GM18507 (cell line): ENCODE measurements at places on chromosomes 11 and 22.

- no peak for DNase-seq
These were observed 39.6 kb downstream of the CSNK2A3 start for GRCh38 chr11:11313426-11313825.

DNA sequence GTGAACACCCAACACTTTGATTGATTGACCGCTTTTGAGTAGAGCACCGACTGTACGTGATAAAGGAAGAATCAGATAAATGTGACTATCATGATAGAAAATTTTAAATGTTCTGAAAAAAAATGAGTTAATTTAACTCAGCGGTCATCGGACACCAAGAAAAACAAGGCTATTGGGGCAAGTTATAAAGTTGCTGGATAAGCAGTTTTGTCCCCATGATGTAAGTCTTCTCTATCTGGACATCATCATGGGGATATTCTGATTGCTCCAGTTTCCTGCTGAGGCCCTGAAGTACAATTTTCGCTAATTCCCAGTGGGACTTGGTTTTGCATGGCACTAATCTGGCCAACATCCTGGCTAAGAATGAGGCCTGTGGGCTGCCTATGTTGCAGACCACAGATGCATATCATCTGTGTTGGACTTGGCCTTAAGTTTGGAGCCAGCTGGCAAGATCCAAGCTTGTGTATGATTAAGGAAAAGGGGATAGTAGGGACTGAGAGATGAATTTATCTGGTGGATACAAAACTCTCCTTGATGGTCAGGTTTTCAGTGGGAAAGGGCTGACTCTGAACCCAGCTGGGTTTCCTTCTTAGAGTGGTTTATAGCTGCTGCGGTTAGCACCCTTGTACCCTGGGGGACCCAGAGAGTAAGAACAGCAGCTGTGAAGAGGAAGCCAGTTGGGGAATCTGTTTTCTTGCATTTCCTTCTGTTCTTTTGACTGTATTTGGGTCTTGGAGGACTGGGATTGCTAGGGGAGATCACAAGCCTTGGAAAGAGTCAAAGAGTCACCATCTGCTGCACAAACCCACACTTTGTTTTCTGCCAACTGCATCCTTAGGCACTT, 118.3 kb downstream of the SEZ6L start:
- no peak for DNase-seq

- no peak for DNase-seq
These were observed 62.5 kb downstream of the TIMP3 start for GRCh38 chr22:32864041-32864440.

- DNase-seq: no peak
These were observed 23.5 kb upstream of the P2RY2 start for GRCh38 chr11:73194593-73194992.

DNA sequence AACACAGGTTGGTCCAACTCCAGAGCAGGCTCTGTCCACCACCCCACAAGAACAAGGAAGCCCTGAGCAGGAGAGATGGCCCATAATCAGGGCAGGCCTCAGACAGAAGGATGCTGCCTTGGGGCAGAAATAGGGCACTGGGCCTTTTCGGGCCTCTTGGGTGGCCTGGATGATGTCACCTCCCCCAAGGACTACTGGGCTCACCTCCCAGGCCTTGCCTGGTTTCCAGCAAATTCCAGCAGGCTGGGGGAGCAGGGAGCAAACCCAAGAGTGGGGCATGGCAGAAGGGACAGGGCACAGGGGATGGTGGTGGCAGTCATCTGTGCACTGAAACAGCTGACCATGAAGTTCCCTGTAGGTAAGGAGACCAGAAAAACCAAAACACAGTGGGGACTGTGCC, 5.3 kb upstream of the NAA40 start:
- DNase-seq: no peak

DNA sequence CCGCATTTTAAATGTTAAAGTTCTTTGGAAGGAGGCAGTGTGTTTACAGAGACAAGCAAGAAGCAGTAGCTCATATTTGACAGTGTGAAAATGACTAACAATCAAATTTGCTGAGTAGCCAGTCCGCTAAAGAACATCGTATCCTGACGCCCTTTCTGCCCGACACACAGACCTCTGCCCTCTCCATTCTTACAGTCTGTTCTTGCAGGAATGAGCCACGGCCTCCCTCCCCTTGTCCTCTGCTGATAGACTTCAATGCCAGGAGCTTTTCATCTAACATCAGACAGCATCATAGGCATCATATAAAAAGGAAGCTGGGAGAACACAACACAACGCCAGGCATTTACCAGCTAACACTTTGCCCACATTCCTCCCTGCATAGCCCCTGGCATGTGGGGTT, 486.0 kb downstream of the OPCML start:
- DNase-seq: no peak

- DNase-seq: no peak
These were observed 431 bp downstream of the KMT2A start for GRCh38 chr11:118436639-118437207.

DNA sequence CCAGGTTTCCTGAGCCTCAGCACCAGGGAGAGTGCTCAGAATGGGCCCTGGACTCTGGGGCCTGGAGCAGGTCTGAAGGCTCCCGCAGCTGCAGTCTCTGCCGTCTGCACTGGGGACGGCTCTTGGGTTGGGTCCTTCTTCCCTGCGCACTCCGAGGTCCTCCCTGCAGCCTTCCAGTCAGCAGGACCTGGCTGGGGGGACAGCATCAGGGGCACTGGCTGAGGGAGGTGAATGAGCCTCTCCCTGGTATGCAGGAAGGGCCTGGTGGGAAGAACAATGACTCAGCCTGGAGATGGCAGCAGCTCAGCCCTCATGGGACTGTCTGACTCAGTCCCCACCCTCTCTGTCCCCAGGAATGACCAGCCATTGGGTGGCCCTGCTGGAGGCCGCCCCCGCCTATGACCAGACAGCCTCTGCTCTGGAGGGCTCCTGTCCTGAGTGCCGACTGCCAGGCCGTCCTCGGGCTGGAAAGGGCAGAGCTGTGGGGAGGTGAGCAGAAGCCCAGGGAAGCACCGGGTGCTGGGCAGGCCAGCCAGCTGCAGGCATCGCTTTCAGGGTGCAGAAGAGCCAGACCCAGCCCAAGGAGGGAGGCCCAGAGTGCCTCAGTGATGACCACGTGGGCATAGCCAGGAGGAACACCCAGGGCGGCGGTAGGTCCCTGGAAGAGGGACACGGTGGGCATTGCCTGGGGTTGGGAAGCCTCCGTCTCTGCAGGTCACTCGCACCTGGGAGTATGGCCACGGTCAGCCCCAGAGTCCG, 455.0 kb downstream of the BRD1 start:
- DNase-seq: no peak

- no peak for DNase-seq
These were observed 27.7 kb upstream of the MUC5B start for GRCh38 chr11:1194977-1195681.

DNA sequence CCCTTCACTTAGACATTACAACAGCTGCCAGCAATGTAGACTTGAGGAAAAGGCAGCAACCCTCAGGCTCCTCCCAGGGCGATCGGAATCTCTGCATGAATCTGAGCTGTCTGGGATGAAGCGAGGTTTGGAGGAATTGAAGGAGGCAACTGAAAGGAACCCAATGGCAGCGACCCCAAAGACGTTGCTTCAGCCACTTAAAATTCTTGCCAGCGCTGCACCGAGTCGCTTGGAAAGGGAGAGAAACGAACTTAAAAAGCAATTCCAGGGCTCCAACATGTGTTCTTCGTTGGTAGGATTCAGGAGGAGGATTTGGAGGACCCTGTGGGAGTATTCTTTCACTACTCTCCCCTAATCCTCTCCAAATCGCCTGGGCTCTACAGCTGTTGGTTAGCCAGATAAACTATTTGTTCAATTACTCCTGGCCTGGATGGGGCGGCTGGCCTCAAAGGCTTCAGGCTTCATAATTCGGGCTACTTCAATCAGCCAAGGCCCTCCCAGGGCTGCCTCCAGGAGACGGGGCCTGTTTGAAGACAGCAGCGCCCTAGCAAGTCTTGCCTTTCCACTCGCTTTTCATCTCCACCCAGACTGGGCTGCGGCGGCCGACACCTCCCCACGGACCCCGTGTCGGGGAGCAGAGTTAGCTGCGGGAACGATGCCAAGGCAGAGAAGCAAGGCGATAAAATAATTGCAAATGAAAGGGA, 72.4 kb upstream of the TMEM45B start:
- no peak for DNase-seq

GRCh38 chr22:30275625-30276024, 9.0 kb upstream of the OSM start:
- no peak for DNase-seq

- DNase-seq: no peak
These were observed 7.0 kb upstream of the MSANTD2 start for GRCh38 chr11:124807201-124807600.

GRCh38 chr22:29211066-29211465, 5.4 kb downstream of the EMID1 start:
- no peak for DNase-seq

DNA sequence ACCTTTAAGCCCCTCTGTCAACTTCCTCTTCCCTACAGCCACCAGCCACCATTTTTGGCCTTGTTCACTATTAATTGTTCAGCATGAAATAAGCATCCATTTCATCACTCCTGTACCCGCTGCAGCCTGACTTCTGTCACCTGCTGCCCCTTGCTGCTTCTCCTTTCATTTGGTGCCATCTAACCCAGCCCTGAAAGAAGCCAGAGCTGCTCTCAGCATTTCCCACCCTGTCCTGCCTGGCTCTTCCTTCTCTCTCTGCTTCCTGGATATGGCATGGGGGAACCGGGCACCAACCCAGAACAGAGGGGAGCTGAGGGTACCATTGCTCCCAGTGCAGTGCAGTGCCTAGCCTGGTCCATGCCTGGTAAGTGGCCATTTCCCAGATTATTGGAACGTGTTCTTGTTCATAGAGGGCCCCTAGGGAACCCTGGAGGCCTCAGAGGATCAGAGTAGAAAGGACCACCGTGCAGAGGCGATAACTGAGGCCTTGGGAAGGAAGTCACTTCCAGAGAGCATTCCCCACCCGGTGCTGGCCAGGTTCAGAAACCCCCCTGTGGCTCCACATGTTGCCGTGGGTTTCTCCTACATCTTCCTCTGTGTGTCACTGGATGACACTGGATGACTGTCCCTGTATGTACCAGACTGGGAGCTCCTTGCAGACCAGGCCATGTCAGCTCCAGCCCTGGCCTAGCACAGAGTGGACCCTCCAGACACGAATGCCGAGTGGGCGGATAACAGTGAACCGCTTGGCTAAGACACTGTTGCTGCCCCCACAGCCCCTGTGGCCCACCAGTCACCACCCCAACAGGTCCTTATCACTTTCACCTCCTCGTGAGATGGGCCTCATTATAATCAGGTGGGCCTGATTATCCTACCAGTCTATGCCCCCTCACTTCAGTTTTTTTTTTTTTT, 4.7 kb downstream of the YDJC start:
- DNase-seq: no peak

DNA sequence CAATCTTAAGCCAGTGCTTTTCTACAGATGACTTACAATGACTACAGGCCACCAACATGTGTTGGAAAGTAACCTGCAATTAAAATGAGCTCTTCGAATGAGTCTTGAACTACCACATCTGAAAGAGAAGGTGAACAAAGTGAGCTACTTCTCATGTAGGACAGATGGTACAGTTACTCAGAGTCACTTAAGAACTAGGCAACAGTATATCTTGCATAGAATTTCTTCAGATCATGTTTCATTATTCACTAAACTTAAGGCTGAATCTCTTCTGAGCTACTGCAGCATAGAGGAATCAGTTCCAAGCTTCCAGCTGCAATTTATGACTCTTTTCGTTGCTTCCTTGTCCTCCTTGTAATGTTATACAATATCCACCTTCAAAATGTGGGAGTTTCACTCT, 270.9 kb downstream of the TTC28 start:
- DNase-seq: no peak

- DNase-seq: no peak
These were observed 61.1 kb downstream of the QSER1 start for GRCh38 chr11:32953700-32954099.

GRCh38 chr11:106950067-106950491, 68.2 kb downstream of the GUCY1A2 start:
- DNase-seq: no peak

GRCh38 chr22:40792451-40792850, 26.7 kb downstream of the SLC25A17 start:
- no peak for DNase-seq

DNA sequence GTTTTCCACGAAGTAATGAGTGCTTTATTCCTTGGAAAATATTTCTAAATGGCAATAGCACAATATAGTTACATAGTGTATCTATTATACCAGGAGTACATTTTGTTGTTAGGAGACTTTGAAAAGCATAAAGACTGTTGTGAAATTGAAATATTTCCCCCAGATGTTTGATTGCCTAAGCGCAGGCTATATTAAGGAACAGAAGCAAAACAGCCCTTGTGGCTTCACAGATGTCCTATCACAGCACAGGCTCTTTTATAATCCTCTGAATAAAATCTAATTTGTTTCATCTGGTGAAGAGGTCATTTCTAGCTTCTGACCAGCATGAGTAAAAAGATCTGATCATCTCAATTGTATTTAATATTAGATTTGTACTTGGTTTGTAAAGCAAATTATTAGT, 48.2 kb downstream of the BSX start:
- DNase-seq: no peak

DNA sequence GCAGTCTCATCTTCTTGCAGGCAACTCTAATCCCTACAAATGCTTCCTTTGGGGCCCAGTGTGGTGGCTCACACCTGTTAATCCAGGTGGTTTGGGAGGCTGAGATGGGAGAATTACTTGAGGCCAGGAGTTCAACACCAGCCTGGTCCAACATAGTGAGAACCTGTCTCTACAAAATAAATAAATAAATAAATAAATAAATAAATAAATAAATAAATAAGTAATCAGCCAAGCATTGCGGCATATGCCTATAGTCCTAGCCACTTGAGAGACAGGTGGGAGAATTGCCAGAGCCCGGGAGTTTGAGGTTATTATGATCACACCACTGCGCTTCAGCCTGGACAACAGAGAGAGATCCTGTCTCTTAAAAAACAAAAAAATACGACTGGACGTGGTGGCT, 34.1 kb upstream of the RRAS2 start:
- DNase-seq: no peak

DNA sequence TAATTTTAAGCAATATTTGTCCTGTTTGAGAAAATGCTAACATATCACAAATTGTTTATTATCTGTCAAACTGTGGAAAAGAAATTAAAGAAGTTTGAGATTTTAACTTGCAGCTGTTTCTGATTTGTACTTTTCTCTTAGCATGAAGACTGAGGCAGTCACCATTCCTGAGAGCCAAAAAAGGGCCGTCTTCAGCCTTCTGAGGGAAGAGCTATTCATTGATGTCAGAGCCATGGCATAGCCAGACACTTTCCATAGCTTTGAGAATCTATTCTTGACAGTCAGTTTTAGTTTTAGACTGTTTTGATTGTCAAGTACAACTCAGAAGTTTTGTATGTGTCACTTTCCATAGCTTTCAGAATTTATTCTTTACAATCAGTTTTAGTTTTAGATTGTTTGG, 32.1 kb downstream of the YAP1 start:
- DNase-seq: no peak

- no peak for DNase-seq
These were observed 363.3 kb upstream of the CCDC90B start for GRCh38 chr11:83649528-83649855.

GRCh38 chr11:23227078-23227445, 366.8 kb upstream of the CCDC179 start:
- DNase-seq: no peak

- DNase-seq: no peak
These were observed 78.0 kb downstream of the CNTN5 start for GRCh38 chr11:99098751-99099150.

- DNase-seq: no peak
These were observed 22.0 kb downstream of the ST14 start for GRCh38 chr11:130181295-130182272.
